ENCODE measurements at places on chromosomes 4 and X.

- peak; percentile 57 for DNase-seq
These were observed 41.0 kb upstream of the UCP1 start for GRCh38 chr4:140609548-140610425.

- no peak for DNase-seq
These were observed 417.1 kb upstream of the GALNT7 start for GRCh38 chr4:172751550-172751949.

DNA sequence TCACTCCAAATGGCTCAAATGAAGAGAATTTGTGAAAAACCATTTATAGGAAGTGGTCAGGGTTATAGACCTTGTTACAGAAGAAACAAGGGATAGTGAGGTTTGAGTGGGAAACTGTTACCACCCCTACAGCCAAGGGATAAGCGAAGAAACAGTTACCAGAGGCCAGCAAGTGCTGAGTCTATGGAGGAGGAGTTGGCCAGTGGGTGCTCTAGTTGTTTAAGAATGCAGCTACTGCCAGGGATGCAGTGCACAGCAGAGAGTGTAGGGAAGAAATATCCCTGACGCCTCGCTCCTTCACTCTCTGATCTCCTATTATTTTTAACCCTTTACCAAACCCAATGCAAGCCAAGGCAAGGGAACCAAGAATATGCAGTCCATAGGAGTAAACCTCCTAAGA, 15.2 kb upstream of the SYTL4 start:
- DNase-seq, result no peak

GRCh38 chr4:82479562-82479961, 49.2 kb downstream of the ENOPH1 start:
- no peak for DNase-seq

DNA sequence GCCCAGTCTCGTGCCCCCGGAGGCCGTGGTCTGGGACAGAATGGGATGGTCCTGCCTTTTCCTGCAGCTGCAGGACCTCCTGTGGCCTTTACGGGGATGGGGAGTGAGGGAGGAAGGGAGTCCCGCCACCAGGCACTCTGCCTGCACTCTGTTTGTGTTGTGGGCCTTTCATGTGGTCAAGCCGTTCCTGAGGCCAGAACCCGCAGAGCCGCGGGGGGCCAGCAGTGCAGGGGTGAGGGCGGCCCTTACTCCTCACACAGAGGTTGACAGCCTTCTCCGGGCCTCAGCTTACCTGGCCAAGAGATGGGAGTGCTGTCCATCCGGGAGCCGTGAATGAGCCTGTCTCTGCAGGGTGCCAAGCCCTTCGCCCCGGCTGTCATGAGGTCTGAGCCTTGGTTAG, 230.7 kb downstream of the AFAP1 start:
- no peak for DNase-seq

DNA sequence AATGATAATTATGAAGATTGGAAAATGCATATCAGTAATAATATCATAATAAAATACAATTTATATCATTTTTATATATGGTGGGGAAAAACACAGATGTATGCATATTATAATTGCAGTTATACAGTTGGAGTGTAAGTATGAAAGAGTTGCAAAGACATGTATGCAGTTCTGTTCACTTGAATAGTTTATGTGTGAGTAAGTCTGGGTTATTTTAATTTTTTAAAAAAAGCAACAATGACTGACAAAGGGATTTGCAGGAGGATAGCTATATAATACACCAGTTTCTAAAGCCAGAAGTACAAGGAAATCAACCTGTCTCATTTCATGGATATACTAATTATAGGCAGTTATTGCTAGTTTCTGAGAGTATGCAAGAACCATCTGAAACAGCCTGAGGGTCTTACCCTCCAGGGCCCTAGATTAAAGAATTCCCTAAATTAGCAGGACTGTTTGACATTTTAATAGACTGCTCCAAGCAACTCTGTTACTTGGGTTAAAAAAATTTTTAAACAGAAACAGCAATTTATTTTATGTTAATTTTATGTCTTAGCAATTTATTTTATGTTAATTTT, 40.2 kb downstream of the FAM114A1 start:
- DNase-seq, result no peak

GRCh38 chr4:6829086-6829485, 46.6 kb downstream of the KIAA0232 start:
- no peak for DNase-seq

GRCh38 chr4:48862661-48863060, 31.8 kb downstream of the OCIAD1 start:
- no peak for DNase-seq

DNA sequence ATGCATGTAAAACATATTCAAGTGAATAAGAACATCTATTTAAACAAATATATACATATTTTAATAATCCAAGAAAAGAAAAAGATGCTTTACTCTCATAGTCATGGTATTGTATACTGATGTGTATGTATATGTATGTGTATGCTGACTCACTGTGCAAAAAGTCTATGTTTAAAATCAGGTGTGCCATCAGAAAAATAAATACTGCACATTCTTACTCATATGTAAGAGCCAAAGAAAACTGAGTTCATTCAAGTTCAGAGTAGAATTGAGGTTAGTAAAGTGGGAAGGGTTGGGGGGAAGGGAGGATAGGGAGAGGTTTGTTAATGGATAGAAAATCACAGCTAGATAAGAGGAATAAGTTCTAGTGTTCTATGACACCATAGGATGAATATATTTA, 403.9 kb upstream of the SMIM31 start:
- DNase-seq, result no peak

GRCh38 chr4:123297836-123298235, 98.8 kb upstream of the SPRY1 start:
- no peak for DNase-seq

DNA sequence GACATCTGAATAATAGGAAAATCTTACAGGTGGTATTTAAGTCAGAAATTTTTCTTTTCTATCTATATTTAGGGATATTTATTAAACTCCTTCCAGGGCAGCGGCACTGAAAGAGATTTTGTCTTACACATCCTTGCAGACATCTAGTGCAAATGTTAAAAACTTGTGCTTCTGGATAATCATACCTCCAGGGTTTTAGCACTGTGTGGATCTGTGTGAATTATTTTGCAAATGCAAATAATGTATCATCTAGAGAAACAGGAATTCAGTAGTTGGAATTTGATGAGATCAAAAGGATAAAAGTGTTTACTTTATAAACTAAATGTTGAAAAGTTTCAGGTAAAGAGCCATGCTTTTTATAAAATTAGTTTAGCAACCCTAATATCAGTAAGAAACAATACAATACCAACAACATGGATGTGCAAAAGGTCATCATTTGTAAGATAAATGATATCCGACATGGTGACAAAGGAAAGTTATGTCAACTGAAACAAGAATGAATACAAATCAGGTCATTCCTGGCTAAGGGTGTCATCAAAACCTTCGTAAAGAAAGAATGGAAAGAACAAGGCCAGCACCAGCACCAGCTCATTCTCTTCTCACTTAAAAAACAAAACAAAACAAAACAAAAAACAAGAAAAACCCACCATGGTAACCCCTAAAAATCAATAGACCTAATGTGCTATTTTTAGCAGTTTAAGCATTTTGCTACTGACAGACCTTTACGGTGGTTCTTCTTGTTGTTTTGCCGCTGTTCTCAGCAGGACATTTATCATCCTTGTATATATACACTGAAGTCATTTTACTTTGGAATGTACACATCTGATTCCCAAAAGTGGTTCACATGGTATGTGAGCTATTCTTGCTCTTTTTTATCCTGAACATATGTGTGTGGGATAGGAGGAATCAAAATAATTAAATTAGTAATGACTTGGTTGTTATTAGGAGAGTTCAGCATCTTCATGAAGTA, 219.7 kb upstream of the NDST3 start:
- no peak for DNase-seq

GRCh38 chrX:155666741-155667140, 54.0 kb upstream of the TMLHE start:
- DNase-seq, result no peak

- DNase-seq, result no peak
These were observed 347.8 kb downstream of the ANK2 start for GRCh38 chr4:113397114-113397701.

DNA sequence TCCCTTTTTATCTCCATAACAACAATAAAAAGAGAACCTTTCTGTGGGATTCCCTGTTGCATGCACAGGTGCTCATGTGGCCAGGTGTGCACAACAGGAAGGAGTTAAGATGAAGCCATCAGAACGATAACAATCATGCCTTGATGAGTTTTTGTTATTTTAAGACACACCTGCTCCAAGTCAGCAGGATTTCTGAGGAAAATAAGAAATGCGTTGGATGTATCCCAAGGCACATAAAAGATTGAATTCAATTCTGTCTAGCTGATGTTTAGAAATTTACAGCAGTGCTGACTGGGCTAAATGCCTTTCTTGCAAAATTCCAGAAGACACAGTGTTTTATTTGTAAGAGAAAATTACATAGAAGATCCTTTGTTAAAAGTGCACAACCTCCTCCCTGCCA, 1678.2 kb downstream of the ARAP2 start:
- DNase-seq, result no peak

- DNase-seq, result no peak
These were observed 26.3 kb downstream of the PHOX2B start for GRCh38 chr4:41722181-41722580.

DNA sequence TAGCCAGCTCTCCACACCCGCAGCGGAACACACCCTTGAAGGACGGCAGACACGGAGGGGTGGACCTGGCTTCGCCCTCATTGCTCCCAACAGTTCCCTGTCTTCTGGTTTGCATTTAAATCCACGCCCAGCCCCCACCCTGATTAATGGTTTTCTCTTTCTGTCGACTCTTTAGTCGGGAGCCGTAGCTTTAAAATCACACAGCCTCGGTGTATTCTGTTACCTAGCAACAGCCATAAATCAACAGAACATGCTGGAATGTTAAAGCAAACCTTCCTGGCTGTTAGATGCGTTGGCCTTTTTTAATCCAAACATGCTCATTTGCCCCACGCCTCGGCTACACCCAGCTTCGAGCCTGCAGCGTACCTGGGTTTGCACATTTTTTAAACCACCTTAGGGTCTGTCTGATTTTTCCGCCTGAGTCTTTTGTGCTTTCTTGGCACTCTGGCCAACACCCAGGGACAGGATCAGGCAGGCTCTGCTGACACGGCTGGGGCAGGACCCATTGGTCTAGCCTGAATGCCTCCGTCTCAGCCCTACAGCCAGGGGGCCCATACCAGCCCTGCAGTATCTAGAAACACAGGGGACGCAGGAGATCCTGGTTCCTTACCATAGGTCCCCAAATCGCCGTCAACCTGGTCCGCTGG, 21.4 kb upstream of the PPP2R2C start:
- DNase-seq, result no peak

GRCh38 chr4:151664289-151664688, 96.5 kb downstream of the GATB start:
- no peak for DNase-seq

DNA sequence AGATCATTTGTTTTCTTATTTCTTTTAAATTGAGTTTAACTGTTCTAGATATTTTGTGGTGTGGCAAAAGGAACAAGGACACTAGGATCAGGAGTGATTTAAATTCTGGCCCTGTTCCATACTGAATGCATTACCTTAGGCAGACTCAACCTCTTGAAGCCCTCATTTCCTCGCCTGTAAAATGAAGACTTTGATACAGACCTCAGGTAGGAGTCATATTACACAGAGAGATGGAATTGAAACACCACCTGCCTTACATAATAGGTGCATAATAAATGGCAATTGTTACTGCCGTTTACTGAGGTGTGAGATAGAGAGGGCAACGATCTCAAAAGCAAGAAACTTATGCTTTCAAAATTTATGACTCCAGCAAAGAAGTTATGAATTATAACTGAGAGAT, 28.2 kb upstream of the RASSF6 start:
- DNase-seq, result peak; percentile 87

- no peak for DNase-seq
These were observed 14.4 kb downstream of the VGLL1 start for GRCh38 chrX:136546371-136546781.

GRCh38 chr4:39823191-39823590, 125.3 kb downstream of the UBE2K start:
- no peak for DNase-seq

DNA sequence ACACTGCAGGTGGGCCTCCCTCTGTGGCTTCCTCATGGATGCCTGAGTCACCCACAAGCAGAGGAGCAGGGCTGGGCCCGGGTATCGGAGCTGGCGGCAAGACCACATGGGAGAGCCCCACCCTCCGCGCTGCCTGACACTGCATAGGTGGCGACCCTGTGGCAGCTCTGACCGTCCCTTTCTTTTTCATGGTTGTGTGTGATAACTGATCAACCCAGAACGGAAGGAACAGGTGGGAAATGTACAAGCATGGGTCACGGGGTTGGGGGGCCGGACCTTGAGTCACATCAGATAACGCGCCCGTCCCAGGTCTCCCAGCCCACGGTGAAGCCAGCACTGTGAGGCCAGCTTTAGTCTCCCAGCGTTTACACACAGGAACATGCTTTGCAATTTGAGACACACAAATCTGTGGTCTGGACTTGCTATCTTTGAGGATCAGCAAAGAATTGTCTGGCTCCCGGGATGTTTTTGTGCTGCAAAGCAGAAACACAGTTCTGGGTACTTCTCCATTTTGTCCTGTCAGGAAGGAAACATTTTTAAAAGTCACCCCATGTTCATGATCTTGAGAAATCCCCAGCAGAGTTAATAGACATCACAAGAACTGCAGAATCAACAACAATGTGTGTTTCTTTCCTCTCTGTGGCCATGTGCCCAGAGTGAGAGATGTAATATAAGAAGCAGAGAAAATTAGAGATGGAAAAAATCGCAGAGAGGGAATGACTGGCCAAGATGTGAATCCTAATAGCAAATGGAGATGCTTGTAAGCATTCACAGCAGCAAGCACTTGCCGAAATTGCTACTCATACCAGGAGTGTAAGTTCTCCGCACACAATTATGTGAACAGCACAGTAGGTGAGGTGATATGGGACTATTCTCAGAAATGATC, 70.1 kb upstream of the CBR4 start:
- DNase-seq, result no peak

DNA sequence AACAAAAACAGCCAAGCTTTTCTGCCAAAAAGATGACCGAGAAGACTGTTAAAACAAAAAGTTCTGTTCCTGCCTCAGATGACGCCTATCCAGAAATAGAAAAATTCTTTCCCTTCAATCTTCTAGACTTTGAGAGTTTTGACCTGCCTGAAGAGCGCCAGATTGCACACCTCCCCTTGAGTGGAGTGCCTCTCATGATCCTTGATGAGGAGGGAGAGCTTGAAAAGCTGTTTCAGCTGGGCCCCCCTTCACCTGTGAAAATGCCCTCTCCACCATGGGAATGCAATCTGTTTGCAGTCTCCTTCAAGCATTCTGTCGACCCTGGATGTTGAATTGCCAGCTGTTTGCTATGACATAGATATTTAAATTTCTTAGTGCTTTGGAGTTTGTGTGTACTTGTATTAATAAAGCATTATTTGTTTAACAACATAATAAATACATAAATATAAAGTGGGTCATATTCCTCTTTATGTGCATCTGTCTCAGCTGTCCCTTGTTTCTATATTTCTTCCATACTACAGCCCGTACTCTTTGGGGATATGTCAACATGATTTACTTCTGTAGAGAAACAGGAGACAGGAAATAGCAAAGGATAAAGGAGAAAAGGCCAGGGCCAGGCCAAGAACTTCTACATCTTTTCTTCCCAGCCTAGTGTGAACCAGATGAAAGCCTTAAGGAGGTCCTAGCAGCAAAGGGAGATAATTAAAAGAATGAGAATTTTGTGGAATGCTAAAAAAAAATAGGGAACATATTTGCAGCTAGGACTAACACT, 667 bp downstream of the PTTG2 start:
- DNase-seq, result no peak

- no peak for DNase-seq
These were observed 73.9 kb downstream of the SYNPO2 start for GRCh38 chr4:118962540-118962939.

GRCh38 chr4:37066159-37066558, 178.4 kb upstream of the NWD2 start:
- no peak for DNase-seq

- no peak for DNase-seq
These were observed 132.5 kb downstream of the PTTG2 start for GRCh38 chr4:38092701-38093100.

Measured in NCI-H1436 (cell line).